ENCODE measurements at places on chromosomes 5 and 9.

DNA sequence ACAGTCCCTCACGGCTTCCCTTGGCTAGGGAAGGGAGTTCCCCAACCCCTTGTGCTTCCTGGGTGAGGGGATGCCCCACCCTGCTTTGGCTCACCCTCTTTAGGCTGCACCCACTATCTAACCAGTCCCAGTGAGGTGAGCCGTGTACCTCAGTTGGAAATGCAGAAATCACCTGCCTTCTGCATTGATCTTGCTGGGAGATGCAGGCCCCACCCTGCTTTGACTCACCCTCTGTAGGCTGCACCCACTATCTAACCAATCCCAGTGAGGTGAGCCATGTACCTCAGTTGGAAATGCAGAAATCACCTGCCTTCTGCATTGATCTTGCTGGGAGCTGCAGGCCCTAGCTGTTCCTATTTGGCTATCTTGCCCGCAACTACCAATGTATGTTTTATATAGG, 44.7 kb downstream of the CCL28 start:
- no peak for DNase-seq

DNA sequence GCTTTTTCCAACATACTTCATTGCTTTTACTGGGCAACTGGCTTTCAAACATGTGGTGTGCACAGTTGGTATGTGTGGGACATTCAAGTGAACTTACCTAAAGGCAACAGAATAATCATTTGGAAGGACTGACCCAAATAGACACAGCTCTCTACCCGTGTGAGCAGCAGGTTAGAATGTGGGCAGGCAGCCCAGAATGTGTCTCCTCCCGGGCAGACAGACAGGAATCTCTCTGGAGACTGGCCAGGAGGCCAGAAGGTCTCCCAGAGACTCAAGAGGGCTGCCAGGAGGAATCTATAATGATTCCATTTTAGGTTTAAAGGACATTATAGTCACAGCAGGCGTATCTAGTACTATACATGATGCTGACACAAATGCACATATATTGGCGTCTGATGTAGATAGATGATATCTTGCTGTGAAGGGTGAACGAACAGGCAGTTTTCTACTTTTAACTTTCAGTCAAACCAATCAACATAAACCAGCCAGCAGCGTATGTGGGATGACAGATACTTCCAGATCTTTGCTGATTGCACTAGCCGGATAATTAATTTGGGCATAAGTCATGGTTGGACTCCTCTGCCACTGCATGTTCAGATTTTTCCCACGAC, 297.4 kb upstream of the ZNF608 start:
- no peak for DNase-seq

- no peak for DNase-seq
Measured at GRCh38 chr5:137630216-137630971, 105.5 kb downstream of the KLHL3 start.

DNA sequence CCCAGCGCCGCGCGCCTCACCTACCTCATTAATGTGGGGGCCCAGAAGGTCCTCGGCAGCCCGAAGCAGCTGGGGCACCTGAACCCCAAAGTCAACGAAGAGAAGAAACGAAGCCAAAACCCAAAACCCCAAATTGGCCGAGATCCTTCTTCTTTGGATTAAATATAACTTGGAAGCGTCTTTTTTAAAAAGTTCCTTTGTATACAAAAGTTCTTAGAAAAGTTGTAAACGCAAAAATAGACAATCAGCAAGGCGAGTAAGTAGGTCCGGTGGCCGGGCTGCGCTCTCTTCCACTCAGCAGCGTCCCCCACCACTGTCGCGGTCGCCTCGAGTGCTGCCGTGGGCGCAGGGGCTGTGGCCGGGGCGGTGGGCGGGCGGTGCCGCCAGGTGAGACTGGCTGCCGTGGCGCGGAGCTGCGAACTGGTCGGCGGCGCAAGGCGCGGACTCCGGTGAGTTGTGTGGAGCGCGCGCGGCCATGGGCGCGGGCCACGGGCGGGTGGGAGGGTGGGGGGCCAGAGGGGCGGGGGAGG, 360 bp downstream of the KLF4 start:
- DNase-seq = no peak

DNA sequence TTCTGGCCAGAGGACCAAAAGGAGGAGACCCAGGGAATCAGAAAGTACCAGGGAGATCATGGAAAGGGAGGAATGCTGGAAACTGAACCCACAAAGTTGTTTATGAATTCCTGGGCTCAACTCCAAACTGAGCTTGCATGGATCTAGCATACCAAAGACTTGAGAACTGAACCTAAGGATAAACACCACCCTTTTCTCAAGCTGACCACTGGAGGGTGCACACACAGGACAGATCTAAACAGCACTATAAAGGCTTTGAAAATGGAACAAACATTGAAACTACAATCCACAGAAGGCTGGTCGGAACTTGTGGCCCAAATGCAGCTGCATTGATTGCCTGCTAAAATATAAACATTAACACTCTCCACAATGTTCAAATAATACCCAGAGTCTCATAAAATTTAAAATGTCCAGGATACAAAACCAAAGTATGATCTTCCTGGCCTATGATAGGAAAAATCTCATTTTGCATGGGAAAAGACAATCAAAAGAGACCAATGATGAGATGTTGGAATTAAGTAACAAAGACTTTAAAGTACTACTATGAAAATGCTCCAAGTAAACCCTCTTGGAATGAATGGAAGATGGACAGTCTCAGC, 15.6 kb upstream of the IRF1 start:
- peak; percentile 52 for DNase-seq

DNA sequence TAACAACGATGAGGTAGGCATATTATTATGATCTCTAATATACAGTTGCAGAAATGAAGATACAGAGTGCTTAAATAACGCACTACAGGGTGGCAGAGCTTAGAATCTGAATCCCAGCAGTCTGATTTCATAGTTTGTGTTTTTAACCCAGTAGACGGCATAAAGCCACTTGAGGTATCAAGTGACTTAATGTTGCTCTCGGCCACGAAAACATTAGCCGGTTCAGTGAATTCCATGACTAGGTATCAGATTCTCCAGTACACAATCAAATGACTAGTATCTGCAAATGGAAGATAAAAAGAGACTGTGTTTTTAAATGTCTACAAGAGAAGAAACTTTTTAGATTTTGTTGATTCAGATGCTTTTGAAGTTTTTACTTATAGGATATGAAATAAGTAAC, 24.8 kb downstream of the SMC2 start:
- no peak for DNase-seq

DNA sequence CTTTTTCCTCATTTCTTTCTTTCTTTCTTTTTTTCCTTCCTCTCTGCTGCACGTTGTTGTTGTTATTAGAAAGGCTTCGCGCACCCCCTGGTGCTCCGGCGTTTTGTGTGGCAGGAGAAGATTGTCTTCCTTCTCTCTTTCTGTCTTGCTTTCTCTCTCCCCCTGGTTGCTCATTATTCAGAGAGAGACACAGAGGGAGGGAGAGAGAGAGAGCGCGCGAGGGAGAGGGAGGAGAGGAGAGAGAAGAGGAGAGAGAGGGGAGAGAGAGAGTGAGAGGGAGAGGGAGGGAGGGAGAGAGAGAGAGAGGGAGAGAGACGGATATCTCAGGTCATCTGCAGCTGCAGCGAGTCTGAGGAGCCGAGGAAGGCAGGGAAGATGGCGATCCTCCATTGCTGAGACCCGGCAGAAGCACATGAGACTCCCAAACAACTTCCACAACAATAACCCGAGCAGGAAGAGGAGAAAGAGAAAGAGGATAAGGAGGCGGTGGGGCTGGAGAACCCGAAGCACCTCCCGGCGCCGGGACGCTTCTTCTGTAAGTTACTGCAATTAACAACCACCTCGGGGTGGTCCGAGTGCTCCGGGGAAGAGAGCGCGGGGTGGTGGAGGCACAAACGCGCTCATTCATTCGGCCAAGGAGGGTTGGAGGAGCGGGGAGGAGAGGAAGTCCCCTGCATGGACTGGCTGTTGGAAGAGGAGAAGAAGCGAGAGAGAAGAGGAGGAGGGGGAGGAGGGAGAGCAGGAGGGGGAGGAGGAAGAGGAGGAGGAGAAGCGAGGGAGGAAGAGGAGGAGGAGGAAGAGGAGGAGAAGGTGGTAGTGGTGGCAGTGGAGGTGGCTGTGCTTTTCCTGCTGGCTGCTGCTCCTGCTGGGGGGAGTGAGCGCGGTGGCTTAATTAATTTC, at the start of gene ZNF462:
Gene ZNF462 (plus strand): TSS at position 346 of the 900 bp plus-strand sequence. CDS start 60,218 bp downstream, outside the sequence.
- DNase-seq = peak; percentile 46

GRCh38 chr9:129626625-129627284, 792 bp downstream of the NTMT1 start:
- DNase-seq = no peak

GRCh38 chr5:66143473-66144073, 527 bp upstream of the SREK1 start:
- DNase-seq = no peak

- no peak for DNase-seq
Measured at GRCh38 chr9:9214066-9214465, 1398.7 kb downstream of the PTPRD start.

DNA sequence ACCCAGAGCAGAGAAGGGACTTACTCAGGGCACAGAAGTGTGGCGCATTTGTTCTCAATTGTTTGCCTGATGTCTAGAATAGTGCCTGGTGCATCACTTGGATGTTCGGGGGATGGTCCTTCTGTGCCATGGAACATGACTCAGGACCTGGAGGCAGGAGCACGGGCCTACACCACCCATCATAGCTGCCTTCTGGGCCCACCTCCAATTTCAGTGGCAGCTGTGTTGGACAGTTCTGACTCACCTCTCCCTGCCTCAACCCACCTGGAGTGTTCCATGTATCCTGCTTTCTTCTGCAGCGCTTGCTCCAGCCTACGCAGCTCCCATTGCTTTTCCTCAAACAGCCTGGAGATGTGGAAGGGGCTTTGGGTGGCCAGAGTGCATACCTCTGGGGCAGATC, 12.5 kb upstream of the CXCL14 start:
- DNase-seq = no peak
